ENCODE measurements at places on chromosomes 2 and 18.

DNA sequence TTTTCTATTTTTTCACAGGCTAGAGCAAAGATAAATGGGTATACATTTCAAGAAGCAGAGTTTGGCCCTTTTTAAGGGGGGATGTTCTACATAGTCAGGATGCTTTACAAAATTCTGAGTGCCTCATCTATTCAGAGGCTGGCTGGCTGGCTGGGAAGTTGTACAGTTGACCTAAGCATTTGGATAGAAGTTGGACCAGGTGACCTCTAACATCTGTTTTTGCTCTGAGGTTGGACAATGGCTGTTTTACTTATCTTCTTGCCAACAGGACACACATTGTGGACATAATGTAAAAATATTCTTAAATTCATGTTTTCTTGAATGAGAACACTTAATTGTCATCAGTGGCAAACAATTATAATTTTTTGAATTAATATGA, 205.4 kb downstream of the PTPRM start:
- DNase-seq = no peak

- DNase-seq = no peak
These were observed 79.5 kb downstream of the EPHA4 start for GRCh38 chr2:221492636-221493035.

DNA sequence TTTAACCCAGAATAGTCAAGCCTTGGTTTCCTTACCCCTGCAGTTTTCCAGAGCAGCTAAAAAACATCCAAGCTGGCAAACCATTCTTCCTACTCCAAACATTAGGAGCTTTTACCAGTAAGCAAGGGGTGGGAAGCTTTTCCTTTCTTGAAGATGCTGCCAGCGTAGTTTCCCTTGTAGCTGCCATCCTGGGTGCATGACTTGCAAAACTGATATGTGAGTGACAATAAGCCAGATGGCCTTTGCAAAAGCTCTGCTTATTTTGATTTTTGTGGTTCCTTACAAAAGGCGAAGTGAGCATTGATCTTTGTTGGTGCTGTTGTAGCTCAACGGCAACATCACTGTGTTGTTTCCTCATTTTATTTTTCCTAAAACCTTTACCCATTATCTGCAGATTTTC, 138.8 kb downstream of the WDSUB1 start:
- DNase-seq = no peak

DNA sequence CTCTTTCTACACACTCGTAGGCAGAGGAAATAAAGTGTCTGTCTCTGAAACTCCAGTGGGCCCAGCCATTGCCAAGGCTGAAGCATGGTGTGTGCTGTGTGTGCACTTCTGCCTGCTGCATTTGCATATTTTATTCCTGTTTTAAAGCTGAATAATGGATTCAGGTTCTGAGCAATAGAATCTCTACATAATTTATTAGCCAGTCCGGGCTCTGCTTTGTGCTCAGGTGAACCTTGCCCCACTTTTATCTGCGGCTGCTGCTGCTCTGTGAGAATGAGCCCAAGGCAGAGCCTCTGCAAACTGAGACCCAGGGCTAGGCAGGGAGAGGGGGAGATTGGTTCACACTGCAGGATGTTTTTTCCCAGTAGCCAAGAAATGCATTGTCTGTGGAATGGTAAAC, 64.6 kb upstream of the SH3BP4 start:
- no peak for DNase-seq

- DNase-seq = no peak
These were observed 20.8 kb downstream of the RALBP1 start for GRCh38 chr18:9495916-9496705.

- no peak for DNase-seq
These were observed 684.4 kb downstream of the NRXN1 start for GRCh38 chr2:50347358-50348044.

- no peak for DNase-seq
These were observed 66.8 kb downstream of the UXS1 start for GRCh38 chr2:106127282-106127771.

DNA sequence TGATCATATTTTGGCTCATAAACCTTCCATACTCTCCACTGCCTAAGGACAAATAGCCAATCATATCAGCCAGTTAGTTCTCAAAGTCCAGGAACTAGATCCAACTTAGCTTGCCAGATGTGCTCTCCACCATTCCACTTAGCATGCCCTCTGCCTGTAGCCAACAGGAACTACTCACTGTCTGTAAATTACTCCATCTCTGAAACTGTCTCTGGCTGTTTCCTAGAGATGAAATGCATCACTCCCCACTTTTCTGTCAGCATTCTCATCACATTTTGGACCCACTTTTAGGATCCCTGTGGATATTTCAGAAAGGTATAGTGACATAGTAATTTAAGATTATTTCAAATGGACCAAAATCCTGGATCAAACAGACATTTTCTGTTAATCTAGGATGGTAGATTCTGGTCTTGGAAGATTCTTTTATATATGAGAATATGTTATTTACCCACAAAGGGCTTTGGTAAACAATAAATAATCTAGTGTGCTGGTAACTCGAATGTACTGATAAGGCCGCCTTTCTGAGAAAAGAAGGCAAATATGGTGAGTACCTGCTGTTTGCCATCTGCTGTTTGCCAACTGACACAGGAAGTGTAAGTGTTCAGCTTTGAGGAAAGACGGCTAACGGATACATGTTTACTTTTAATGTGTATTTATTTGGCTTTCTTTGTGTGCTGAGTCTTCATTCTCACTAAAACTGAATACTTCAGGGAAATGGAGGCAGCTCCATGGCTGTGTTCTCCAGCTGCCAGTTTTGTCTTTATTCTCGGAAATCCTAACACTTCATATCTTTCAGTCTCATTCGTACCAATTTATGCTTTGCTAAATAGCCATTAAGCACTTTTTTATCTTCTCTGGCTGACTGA, 79.5 kb downstream of the EVA1A start:
- peak; percentile 78 for DNase-seq

DNA sequence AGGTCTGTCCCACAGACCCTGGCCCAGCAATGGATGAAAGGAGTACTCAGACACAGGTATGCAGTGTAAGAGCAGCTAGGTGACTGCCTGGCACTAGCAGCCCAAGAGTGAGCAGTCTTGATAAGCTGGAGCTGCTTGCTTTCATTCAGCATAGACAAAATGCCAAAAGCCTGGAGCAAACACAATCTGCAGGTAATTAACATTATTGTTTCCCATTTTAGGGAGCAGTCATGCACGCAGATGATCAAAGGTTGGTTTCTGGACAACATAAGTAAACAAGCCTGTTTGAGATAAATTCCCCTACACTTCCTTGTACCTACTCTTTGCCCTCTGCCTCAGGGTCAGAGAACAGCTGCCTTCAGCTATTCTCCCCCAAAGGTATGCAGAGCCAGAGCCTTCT, 73.7 kb upstream of the MSTN start:
- no peak for DNase-seq

GRCh38 chr2:55097082-55097460, 46.8 kb upstream of the RTN4 start:
- no peak for DNase-seq

- no peak for DNase-seq
These were observed 7.2 kb downstream of the PMS1 start for GRCh38 chr2:189791338-189792042.

DNA sequence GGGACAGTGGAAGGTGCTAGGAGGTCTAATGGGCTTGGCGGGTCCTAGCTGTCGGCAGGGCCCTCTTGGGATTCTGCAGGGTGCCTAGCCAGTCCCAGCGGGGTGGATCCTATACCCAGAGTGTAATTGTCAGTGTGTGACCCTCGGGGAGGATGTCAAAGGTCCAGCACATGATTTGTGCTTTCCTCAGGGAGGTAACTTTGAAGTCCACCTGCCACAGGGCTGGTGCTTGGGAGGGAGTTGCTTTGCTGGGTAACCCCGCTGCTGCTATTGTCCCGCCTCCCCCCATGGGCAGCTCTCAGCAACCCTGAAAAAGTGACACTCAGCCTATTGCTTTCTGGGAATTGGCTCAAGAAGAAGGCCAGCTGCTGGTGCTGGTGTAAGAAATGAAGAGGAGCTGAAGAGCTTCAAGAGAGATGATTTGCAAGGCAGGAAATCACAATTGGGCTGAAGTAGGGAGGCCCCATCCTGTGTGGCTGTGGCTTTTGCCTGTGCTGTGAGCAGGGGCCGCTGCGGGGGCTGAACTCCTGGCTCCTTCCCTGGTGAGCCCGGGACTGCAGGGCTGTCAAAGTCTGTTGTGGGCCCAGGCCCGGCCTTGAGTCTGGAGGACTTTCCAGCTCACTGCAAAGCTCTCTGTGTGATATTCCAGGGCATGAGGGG, 36.4 kb downstream of the EMILIN2 start:
- DNase-seq = no peak

DNA sequence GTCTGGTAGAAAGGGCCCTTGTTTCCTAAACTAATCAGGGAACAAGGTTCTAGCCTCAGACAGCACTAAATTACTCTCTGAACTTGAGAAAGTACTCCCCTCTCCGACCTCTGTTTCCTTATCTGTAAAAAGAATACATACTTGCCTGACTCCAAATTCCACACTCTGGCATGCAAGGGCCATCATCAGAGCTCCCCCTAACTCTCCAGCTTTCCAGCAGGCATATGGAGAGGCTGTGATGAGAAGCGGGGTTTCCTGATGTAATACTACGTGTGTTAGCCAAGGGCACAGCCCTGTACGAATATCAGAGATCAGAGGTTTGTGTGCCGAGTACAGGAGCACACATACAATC, 1.8 kb upstream of the EVA1A start:
- DNase-seq = no peak

GRCh38 chr18:62944454-62944853, 229.1 kb downstream of the PHLPP1 start:
- DNase-seq = no peak

DNA sequence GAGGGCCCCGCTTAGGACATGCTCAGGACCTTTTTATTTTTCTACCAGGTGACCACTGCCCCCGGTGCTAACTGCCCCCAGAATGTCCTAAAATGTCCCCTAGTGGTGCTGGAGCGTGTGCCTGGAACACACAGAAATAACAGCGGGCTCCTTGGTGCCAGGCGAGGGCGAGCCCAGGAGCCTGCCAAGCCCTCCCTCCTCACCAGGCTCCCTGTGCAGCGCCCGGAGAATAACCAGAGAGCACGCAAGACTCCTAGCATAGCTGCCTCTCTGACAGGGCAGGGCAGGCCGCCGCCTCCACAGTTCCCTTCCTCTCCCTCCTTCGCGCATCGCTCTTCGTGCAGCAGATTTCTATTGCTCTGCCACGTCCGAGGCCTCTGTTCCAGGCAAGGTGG, 84.3 kb upstream of the ZNF516 start:
- DNase-seq = no peak

- DNase-seq = no peak
These were observed 4.3 kb upstream of the G6PC2 start for GRCh38 chr2:168896783-168897182.

DNA sequence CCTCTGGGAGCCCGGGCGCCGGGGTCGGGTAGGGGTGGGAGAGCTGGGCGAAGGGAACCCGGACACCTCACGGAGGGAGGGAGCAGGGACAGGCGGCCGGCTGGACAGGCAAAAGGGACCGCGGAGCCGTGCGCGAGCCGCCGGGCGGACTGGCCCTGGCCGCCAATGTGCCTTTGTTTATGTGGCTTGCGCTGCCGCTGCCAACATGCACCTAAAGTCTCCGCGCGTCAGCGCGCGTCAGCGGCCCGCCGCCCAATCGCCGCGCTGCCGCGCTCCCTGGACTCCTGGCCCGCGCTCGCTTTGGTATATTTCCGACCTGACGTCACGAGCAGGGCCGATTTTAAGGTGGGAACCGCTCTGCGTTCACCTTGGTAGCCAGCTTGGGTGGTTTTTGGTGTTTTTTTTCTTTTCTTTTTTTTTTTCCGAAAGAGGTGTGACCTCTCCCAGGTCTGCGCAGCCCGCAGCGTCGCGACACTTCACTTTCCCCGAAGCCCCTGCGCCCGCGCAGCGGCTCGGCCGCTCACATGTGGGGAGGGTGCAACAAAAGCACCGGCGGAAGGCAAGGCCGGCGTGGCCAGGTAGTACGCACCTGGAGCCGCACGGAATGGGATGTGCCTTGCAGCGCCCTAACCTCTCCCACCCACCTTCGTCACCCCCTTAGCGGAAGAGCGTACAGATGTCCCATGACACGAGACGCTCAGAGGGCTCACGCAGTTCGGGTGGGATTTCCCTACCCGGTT, at the start of gene NR4A2:
Gene NR4A2, minus strand, starts transcription at position 188 of the 740 bp plus-strand sequence. CDS start 2,535 bp downstream, outside the sequence.
- DNase-seq = peak; percentile 89

GRCh38 chr2:155846259-155846658, 486.3 kb downstream of the NR4A2 start:
- DNase-seq = no peak

GRCh38 chr2:120348737-120349439, 3.0 kb downstream of the INHBB start:
- no peak for DNase-seq

DNA sequence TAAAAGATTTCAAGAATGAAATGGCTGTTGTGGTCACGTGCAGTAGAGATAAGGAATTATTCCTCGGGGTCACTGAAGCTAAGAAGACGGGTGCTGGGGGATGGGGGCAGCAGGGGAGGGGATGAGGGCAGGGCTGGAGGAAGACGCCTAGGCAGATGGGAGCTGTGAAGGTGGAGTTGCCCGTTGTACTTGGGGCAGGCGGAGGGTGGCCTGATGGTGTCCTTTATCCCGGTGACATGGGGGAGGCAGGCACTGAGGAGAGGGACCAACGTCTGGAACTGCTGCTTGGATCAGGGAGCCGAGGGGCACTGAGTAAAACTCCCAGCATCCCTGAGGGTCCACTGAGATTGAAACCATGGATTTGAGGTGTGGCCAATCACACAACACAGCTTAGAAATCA, 64.9 kb downstream of the ZCCHC2 start:
- no peak for DNase-seq

DNA sequence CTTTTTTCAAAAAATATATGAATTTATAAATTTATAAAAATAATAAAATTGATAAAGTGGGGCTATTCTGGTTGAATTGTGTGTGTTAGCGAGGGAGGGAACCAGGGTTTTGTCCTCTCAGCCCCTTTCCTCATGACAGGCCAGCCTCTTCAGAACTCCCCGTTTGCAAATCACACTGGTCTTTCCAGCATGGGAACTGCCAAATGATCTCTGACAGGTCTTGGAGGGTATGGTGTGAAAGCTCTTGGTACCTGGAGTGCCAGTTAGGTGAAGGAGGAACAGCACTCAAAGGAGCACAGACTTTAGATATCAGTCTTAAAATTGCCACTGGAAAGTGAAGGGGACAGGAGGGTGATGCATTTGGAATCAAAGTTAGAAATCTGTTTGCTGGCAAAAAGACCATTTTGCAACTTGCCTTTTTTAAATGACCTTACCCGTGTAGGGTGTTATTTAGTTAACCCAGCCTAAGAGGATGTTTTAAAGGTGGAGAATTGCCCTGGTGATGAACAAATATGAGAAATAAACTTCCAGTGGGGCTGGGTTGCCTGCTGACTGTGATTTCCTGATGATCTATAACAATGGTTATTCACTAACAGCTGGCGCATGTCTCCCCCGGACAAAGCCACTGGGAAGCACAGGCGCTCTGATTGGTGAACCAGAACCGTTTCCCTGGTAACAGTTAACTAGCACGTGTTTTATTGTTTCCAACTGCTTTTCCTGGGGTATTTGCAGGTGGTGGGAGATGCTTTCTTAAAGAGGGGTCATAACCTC, 85.3 kb upstream of the EFEMP1 start:
- DNase-seq = peak; percentile 71

- no peak for DNase-seq
These were observed 234.3 kb upstream of the CYRIA start for GRCh38 chr2:16899958-16900357.

GRCh38 chr2:120606280-120606679, 129.4 kb upstream of the GLI2 start:
- no peak for DNase-seq

All from NCI-H2029 (cell line).